ENCODE measurements at places on chromosomes 6 and 20.

DNA sequence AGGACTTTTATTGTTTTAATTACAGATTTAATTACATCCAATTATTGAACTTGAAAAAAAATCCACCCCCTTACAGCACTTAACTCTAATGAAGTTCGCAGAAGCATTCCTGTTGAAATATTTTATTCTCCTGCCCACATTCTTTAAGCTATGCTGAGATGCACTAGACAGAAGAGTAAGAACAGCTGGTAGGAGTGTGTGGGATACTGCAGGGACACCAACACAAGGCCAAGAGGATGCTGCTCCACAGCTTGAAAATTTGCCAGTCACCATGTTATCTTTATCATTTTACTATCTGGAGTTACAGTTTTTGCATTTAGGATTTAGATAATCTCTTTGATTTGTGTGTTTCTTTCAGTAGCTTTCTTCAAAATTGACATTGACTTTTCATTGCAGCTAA, 180.7 kb downstream of the EPHA7 start:
- no peak for DNase-seq

GRCh38 chr6:7201732-7202541, 94.2 kb downstream of the RREB1 start:
- DNase-seq = no peak

DNA sequence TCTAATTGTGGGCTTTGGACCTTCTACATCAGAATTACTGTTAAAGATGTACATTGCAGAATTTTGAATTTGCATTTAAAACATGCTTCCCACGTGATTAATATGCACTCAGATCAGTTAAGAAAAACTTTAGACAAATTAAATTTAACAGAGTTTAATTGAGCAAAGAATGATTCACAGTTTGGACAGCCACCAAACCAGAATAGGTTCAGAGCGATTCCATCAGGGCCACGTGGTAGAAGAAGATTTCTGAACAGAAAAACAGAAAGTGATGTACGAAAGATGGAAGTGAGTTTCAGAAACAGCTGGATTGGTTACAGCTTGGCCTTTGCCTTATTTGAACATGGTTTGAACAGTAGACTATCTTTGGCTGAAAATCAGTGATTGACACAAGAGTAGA, 704.2 kb upstream of the MAP3K7 start:
- DNase-seq = peak; percentile 11

- no peak for DNase-seq
Observed at GRCh38 chr6:169396554-169397163, 143.0 kb upstream of the THBS2 start.

- no peak for DNase-seq
Observed at GRCh38 chr20:23867152-23867776, 12.3 kb downstream of the CST5 start.

GRCh38 chr6:87237804-87238203, 82.4 kb downstream of the ZNF292 start:
- peak; percentile 31 for DNase-seq

GRCh38 chr6:150099546-150099945, 30.6 kb upstream of the ULBP3 start:
- DNase-seq = no peak

- DNase-seq = no peak
Observed at GRCh38 chr6:170067923-170068360, 222.9 kb downstream of the DLL1 start.

DNA sequence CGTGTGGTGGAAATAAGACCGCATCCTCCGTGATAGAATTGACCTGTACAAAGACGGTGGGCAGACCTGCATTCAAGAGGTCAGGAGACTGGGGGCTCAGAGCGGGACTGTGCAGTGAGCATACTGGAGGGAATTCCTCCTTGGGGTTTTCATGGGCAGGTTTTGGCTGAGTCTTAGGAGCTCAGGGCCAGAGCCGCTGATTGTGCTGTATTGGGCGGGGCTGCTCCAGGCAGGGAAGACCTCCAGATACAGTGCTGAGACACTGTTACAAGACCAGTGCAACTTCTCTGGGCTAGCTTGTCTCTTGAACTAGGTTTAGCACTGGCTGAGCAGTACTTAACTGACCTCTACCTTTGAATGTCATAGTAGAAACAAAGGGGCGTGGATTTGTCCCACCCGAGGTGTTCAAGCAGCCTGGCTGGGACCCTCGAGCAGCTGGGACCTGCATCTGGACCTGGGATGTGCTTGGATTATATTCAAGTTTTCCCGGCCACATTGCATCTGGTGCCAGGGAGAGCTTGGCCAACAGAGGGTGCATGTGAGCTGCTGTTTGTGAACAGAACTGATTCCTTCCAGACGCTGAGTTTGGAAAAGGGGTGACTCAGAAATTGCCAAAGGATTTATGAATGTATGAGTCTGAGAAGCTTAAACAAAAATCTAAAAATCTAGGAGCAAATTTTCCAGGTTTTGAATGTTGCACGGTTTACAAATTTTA, 33.4 kb upstream of the SLC22A1 start:
- peak; percentile 76 for DNase-seq

DNA sequence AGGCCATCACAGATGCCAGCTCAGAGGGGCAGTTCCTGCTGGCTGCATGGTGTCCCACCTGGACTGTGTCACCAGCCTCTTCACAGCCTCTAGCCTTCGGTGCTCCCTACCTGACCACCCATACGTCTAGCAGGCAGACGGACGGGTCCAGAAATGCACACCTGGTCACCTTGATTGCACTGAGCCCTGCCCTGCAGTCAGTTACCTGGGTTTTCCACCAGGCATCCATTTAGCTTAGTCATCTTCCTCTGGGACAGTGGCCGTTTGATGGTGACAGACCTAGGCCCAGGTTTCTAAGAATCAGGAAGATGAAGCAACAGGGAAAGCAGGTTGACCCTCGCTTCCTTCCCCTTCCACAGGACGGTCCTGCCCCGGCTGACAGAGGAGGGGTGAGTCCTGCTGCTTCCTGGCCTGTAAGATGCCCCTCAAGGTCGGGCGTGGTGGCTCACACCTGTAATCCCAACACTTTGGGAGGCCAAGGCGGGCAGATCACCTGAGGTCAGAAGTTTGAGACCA, 9.8 kb upstream of the BPI start:
- no peak for DNase-seq

DNA sequence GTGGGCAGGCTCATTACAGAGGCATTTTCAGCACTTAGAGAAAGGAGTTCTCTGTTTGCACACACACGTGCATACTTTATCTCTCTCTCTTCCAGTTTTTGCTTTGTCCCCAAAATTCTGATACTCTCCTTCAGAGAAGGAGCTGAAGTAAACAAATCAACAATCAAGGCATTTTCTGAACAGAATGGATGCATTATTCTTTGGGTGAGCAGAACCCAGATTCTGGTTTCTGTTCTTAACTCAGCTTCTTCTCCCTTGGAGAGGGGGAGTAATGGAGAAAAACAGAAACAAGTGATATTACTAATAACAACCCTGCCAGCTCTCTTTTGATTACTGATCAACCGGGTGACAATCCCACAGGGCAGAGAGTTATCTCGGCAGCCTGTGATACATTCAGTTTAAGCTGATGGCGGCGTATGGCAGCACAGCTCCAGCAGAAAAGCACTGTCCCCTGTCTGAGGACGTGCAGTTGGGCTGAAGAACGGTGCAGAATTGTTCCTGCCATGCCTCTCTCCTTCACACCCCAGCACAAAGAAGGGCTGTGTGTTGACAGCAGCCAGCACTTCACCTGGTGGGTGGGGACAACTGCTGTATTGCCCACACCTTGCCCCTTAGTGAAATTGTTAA, 47.3 kb upstream of the SASH1 start:
- no peak for DNase-seq

DNA sequence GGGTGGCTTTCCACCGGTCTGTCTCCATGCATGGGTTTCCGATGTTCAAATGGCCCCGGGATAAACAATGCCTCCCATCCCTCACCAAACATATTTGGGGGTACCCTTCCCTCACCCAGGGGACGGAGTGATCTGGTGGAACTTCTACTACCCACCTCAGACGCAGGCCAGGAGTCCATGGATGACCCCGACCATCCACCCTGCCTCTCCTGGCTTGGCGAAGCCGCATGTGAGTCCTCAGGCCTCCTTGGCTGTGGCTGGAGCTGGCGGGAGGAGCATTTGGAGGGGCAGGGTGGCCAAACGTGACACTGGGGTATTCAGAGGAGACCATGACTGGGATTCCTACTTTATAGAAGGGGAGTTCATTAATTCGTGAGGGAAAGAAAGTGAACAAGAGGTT, 45.9 kb upstream of the FRMD1 start:
- no peak for DNase-seq

DNA sequence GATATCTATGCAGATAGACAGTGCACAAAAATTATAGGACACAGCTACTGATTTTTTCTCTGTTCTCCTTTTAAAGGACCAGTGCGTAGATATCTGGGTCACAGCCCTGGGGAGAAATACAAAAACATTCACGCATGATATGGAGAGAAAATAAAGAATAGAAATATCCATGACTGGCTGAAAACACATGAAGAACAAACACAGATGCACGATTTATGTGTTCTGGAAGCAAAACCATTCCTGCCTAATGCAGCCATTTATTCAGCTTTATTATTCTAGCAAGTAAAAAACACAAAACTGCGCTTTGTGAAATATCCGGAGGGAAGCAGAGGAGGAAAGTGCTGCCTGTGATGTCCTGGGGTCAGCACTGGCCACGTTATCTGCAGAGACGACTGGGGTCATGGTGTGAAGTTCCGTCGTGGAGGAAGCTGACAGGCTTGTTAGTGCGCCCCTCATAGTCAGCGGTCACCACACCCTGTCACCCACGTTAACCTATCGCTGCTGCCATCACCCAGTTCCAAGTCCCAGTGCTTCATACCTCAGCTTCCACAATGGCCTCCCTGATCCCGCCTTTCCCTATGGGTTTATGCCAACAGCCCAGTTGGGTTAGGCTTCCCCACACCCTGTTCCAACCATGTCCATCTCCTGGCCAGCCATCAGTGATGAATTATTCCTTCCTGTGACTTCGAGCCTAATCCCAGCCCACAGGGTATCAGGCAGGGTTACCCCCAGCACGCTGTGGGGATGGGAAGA, 86.6 kb upstream of the RPS6KA2 start:
- DNase-seq = no peak

- no peak for DNase-seq
Observed at GRCh38 chr6:70130865-70131264, 172.0 kb downstream of the COL9A1 start.
